Fibroblast of lung (primary cell): ENCODE measurements at places on chromosomes 5 and 9. TPM values are rescaled to one million over a fixed set of nuclear protein-coding genes. Genes with fewer than 3 reads are reported as not detected.

The PPP2R2B gene
- under 0.01 and 1.5 TPM in 2 replicates for total RNA-seq

The ALDOB gene
- not detected in 2 replicates for total RNA-seq

The IFNA21 gene
- not detected in 2 replicates for total RNA-seq

The KIF24 gene
- total RNA-seq: 0.51 and 1.2 TPM in 2 replicates

The PDCD1LG2 gene
- 4.9 and 6.9 TPM in 2 replicates for total RNA-seq

The ADGRD2 gene
- total RNA-seq: not detected in 2 replicates

The FCN2 gene
- total RNA-seq: not detected in 2 replicates

The UBE2QL1 gene
- total RNA-seq: under 0.01 TPM in 1 of 2 replicates, not detected in the other

The GPRIN1 gene
- total RNA-seq: 4.9 and 6.3 TPM in 2 replicates

The SPAG8 gene
- total RNA-seq: 1.0 and 1.3 TPM in 2 replicates

The GARNL3 gene
- total RNA-seq: 3.9 and 6.4 TPM in 2 replicates

The NUP188 gene
- total RNA-seq: 28.5 and 31.4 TPM in 2 replicates

The PCDHA9 gene
- total RNA-seq: 0.26 and 0.33 TPM in 2 replicates

The RFX3 gene
- total RNA-seq: 2.8 and 3.1 TPM in 2 replicates

The CNTNAP3B gene
- 0.26 TPM in 1 of 2 replicates, not detected in the other for total RNA-seq

The SLC12A7 gene
- 20.5 and 23.9 TPM in 2 replicates for total RNA-seq

The SEMA5A gene
- total RNA-seq: 17.7 and 30.6 TPM in 2 replicates
